Nephron progenitor cell (in vitro differentiated cells): ENCODE measurements at places on chromosomes 2 and 18.

GRCh38 chr2:24824966-24825882 lies 32.0 kb downstream of the CENPO start:
- no peak for DNase-seq

GRCh38 chr2:150214626-150215025 lies 272.8 kb downstream of the RND3 start:
- DNase-seq: no peak

DNA sequence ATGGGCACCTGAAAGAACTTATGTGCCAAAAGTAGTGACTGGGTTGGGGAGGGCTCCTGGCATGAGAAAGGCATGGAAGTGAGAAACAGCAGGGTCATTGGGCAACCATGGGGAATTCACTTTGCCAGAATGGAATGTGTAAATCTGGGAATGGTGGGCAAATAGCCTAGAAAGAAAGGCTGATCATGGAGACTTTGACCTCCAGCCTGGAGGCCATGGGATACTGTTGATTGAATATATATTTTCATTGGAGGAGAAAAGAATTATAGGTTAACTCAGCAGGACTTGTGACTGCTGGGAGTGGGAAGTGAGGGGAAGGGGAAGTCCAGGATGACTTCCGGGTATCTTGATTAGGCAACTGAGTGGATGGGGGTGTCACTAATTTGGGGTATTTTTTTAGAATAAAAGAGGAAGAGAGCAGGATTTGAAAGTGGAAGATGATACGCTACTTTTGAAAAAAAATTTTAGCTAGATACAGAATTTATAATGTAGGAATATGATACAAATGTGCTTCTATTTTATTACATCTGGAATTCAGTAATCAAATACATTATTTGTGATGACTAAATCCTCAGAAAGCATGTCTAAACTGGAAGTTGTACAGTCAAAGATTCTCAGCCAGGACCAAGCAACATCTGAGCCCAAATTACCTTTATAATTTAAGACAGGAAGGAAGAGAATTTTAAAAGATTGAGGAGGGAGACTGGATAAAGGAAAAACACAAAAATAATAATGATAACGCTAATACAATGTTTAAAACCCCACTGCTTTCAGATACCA lies 116.2 kb downstream of the GATA6 start:
- DNase-seq: no peak

DNA sequence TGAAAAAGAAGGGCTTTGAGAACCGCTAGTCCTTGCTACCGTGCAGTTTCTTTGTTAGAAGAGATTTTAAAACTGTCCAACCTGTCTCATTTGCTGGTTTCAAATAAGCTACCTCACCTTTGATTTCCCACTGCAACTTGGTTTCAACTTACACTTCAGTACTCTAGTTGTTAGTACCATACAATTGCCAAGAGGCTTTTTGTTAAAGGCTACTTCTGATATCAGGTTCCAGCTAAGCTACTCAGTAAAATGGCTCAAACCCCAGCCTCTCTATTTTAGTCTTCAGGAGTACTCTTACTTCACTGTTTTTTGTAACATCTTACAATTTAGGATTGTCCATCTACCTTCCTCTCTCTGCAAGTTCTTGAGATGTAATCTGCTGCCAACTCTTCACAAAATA lies 91.6 kb downstream of the INO80D start:
- no peak for DNase-seq

DNA sequence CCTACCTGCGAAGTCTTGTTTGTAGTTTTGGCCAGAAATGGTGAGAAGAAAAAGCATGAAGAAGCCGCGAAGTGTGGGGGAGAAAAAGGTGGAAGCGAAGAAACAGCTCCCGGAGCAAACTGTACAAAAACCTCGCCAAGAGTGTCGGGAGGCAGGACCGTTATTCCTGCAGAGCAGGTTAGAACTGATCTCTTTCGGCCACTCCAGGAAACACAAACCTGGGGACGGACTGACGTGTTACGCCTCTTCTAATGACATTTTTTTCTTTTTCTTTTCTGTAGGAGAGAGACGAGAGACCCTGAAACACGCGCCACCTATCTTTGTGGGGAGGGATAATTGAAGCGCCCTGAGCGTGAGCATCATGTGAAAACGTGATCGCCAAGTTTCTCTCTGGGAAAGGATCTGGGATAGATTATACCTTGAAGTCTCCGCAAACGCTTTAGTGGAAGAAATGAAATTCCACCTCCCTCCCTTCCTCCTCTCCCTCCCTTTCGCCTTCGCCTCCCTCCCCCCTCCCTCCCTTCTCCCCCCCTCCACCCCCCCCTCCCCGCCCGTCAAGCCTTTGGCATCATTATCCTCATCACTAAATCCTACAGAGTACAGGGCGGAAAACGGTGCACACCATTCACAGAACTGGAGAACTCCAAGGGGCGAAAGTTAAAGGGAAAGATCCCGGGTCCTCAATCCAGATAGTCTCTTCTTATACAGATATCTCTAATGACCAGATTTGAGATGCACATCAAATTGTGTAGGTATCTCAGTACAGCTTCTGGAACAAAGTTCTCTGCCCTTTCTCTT lies at the start of gene ZEB2:
Gene ZEB2, minus strand, starts transcription at position 186 of the 798 bp plus-strand sequence. CDS start 2,769 bp downstream, outside the sequence.
- DNase-seq: peak; percentile 55

DNA sequence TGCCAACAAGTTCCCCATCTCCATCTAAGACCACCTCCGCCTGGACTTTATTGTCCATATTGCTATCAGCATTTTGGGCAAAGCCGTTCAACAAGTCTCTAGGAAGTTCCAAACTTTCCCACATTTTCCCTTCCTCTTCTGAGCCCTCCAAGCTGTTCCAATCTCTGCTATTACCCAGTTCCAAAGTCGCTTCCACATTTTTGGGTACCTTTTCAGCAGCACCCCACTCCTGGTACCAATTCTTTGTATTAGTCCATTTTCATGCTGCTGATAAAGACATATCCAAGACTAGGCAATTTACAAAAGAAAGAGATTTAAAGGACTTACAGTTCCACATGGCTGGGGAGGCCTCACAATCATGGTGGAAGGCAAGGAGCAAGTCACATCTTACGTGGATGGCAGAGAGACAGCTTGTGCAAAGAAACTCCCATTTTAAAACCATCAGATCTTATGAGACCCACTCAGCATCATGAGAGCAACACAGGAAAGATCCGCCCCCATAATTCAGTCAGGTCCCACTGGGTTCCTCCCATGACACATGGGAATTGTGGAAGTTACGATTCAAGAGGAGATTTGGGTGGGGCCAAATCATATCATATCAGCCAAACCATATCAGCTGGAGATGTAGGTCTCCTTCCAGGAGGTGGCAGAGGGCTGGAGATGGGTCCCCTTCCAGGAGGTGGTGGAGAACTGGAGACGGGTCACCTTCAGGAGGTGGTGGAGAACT lies 19.8 kb upstream of the TXNDC2 start:
- DNase-seq: no peak

GRCh38 chr18:49725809-49726674 lies 87.3 kb downstream of the ACAA2 start:
- peak; percentile 44 for DNase-seq

DNA sequence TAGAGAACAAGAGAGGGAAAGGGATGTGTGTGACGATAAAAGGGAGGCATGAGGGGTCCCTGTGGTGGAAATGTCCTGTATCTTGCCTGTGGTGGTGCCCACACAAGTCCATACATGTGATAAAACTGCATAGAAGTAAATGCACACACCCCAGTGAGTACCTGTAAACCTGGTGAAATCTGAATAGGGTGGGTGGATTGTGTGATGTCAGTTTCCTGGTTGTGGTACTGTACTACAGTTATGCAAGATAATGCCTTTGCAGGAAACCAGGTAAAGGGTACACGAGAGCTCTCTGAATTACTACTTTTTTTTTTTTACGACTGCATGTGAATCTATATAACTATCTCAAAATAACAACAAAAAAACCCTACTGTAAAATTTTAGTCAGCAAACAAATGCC lies 22.1 kb downstream of the SERPINE2 start:
- no peak for DNase-seq

- no peak for DNase-seq
These were observed 45.1 kb upstream of the FHL2 start for GRCh38 chr2:105443617-105444598.

DNA sequence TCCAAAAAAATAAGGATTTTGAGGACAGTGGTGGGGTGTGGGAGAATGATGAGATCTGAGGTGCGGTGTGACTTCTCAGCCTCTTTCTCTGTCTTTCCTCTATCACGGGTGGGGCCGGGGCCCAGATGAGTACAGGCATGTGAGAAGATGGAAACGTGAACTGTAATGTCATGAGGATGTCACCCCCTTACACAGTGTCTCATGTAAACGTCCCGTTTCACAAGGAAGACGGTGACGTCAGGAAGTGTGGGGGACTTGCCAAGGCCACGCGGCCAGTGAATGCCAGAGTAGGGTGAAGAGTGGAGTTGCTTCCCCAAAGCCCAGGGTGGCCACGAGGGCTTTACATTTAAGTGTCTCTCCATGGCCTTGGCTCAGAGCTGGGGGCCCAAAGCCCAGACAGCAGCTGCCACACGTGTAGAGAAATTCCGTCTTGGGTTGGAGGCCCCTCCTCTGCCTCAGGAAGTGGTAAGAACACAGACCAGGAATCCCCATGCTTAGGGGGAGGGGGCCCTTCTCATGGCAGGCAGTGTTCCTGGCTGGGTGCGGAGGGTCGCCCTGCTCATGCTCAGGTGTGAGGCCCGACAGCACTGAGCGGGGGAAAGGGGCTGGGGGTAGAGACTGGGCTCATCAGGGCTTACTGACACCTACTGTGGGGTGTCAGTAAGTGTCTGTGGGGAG lies 80.9 kb upstream of the SMAD7 start:
- no peak for DNase-seq

DNA sequence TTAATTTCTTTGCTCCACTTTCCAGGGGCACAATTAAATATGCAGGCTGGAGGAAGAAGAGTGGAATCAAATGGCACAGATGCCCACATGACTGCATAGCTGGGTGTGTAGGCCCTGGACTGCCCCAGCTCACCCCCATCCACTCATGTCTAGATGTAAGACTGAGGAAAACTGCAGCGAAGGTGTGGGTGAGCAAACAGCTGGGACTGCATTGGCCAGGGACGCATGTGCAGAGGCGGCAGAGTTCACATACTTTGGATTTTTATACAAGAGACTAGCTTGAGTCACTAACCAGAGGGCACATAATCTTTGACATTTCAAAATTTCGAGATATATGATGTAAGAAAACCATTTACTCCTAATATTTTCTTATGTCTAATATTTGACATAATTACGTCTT lies 60.1 kb downstream of the SPIRE1 start:
- DNase-seq: no peak

- no peak for DNase-seq
These were observed 117.3 kb downstream of the MIB1 start for GRCh38 chr18:21857871-21858270.

- no peak for DNase-seq
These were observed 17.8 kb upstream of the SMAD7 start for GRCh38 chr18:48968412-48969215.

DNA sequence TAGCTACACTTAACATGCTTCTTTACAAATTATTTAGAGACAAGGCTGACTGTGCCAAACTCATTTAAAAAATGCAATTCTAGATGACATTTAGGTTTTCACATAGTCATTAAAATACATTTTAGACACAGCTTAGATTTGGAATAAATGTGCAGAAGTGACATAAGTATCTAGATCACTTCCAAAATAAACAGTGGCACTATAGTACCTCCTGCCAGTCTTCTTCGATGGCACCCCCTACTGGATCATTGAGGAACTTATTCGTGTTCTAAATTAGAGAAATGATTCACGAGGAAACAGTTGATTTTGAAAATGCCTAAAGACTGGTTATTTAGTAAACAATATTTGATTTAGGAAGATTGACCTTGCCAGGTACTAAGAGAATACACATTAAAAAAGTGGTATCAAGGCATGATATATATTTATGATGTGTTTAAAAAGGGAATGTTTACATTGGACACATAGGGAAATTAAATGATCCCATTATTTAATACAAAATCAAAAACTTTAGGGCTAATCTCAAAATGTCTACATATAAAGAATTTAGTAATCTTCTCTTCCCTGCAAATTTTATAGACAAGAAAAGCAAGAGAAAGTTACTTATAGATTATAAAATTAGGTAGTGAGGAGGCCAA lies 323.9 kb downstream of the XIRP2 start:
- peak; percentile 43 for DNase-seq

DNA sequence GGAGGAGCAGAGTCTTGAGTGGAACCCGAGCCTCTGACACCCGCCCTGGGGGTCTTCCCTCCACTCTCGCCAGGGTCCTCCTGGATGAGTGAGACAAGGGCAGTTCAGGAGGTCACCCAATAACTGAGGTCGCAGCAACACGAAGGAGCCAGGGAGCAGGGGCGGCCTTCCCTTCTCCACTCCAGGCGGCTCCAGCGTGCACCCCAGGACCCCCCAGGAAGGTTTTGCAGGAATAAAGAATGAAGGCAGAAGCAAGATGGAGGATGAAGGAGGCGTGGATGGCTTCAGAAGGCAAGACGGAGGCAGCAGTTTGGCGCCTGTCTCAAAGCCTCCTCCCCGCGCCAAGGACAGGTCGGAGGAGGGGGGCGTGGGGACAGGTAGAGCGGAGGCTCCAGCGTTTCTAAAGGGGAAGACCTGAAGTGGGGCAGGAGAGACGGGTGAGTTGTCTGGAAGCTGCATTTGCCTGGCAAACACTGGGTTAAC lies 579 bp upstream of the ITM2C start:
- no peak for DNase-seq

DNA sequence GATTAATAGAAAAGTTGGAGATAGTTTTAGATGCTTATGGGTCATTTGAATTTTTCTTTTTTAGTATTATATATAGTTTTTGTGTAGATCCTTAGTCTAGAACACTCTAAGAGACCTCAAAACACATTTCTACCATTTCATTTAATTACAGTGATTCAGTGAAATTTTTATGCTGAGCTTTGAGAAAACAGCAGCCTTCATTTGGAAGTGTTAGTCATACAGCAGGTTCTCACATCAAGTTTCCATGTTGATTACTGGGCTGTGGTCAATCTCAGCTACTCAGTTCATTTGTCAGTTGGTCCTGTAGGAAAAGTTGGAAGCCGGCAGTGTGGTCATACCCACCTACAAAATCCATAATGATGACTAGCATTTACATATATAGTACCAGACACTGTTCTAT lies 37.9 kb downstream of the MAP3K19 start:
- DNase-seq: no peak

- no peak for DNase-seq
These were observed 200.9 kb downstream of the TWIST2 start for GRCh38 chr2:239048736-239049135.

GRCh38 chr2:121907928-121908327 lies 152.5 kb downstream of the TSN start:
- peak; percentile 20 for DNase-seq

GRCh38 chr2:19677825-19678518 lies 223.8 kb downstream of the TTC32 start:
- no peak for DNase-seq

- no peak for DNase-seq
These were observed 145.0 kb downstream of the CLIP4 start for GRCh38 chr2:29260142-29260772.

DNA sequence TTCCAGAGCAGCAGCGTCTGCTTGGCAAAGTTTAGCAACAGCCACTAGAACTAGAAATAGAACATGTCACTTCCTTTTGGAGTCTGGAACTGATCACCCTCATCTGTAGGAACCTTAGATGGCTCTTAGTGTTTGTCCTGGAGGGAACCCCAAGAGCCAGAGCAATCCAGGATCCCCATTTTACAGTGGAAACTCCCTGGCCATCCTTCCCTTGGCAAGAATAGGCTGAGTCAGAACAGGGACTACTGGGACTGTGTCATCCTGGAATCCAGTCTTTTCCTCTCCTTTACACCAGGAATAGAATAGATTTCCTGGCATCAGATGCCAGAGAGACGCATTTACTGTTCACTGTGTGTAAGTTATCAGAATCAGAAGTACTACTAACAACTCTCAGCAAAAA lies 33.2 kb upstream of the GRHL1 start:
- DNase-seq: no peak

- DNase-seq: no peak
These were observed 337.4 kb downstream of the PTPRM start for GRCh38 chr18:7904529-7904928.

- no peak for DNase-seq
These were observed 1009.2 kb upstream of the FANCL start for GRCh38 chr2:59250307-59250677.
